ENCODE measurements at places on chromosomes 16 and 17.

- DNase-seq: no peak
Measured at GRCh38 chr16:51579652-51580360, 428.7 kb upstream of the SALL1 start.

DNA sequence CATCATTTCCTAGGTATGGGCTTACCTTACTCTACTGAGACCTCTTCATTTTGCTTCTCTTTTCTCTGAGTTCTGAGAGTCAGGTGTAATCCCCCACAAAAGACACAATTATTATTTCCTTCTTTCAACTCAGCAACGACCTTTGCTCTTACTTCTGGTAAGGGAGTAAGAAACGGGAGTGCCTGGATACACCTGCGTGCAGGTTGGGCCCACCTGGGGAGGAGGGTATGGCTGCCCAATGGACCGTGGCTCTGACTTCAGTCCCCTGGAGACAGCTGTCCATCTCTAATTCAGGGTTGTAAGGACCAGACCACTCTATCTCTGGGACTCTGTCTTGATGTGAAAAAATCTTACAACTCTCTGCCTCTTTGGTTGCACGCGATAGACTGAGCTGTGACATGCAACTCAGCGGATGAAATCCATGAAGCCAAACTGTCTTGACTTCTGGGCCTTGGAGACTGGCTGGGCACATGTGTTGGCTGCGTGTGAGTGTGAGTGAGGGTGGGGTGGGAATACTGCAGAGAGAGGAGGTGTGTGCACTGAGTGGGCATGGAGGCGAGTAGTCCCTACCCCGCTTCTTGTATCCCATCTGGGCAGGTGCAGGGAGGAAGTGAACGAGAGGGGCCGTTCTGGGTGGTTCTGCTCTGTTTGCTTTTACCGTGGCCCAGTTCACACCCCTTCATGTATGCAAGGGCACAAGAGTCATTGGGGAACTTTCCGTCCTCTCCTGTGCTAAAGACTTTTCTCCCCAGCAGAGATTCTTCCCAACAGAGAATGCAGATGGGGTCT is 1.2 kb downstream of the TMEM238L start:
- no peak for DNase-seq

DNA sequence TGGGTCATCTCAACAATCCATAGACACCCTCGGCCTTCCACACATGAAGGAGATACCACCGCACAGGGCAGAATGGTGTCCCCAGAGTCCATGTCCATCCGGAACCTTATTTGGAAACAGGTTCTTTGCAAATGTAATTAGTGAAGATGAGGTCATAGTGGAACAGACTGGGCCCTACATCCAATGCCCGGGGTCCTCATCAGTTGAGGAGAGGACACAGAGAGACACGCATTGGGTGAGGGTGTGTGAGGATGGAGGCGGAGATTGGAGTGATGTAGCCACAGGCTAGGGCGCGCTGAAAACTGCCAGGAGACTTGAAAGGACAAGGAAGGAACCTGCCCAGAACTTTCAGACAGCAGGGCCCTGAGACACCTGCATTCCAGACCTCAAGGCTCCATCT is 169.4 kb downstream of the ENGASE start:
- DNase-seq: no peak

- DNase-seq: no peak
Measured at GRCh38 chr16:24848065-24848464, 2.3 kb downstream of the SLC5A11 start.

DNA sequence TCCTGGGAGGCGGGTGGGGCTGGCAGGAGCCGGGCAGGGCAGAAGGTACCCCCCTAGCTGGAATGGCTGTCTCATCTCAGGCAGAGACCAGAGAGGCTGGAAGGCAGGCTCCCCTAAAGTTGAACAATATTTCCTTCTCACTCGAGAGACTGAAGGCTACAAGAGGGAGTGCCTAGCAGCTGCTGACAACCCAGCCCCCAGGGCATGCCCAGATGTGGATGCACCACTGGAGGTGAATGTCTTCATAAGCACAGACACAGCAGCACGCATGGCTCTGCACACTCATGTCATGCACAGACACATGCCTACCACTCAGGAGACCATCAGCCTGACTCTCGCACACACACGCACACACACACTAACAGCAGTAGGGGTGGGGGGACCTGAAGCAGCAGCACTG is 179.0 kb downstream of the CCT6B start:
- no peak for DNase-seq

DNA sequence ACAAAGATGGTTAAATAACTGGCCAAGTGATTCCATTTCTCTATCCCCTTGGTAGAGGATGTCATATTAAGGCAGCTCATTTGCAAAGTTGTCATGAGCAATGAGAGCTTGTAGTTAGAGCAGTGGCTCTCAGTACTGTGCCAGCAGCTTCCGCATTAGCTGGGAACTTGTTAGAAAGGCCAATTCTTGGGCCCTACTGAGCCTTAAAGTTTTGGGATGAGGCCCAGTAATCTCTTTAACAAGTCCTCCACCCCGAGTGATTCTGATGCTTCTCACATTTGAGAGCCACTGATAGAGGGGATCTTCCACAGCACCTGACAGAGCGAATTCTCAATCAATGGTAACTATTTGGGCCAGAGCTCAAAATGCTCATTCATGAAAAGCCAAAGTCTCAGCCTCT is 20.2 kb upstream of the CCL1 start:
- no peak for DNase-seq

- DNase-seq: no peak
Measured at GRCh38 chr16:46927273-46927672, 43.1 kb downstream of the GPT2 start.

DNA sequence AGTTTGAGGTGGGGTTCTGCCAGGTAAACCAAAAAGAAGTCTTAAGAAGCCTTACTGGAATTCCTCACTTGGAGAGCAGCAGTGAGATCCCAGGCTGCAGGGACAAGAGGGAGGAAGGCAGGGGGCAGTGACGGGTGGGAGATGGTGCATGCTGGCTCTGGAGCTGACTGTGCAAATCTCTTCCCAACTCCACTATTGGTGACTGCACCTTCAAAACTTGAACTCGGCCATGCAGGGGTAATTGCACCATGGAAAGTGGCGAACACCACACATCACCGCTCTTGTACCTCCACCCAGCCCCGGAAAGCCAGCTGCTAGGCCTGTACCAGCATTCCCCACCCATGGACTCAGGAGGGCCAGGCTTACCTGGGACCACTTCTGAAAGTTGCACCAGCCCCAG is 51.4 kb upstream of the CDR2 start:
- no peak for DNase-seq

GRCh38 chr17:291587-291986 is 61.0 kb downstream of the RPH3AL start:
- DNase-seq: no peak

DNA sequence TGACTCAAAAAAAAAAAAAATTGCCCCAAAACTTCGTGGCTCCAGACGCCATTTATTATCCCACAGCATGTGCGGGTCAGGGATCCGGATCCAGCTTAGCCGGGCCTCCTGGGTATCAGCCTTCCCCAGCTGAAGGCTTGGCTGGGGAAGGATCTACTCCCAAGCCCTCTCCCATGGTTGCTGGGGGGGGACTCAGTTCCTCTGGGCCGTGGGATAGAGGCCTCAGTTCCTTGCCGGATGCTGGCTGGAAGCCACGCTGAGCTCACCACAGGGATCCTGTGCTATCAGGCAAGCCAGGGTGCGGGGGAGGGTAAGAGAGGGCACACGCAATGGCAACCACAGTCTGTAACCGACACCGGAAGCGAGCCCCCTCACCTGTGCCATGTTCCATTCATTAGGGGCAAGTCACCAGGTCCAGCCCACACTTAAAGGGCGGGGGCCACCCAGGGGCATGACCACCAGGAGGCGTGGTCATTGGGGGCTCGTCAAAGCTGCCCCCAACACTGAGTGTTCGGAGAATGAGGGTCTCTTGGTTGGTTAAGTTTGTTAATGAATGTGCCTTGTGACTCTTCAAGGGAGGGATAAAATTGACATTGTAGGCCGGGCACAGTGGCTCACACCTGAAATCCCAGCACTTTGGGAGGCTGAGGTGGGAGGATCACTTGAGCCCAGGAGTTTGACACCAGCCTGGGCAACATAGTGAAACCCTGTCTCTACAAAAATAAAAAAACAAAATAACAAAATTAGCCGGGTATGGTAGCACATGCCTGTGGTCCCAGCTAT is 210.0 kb upstream of the GSE1 start:
- no peak for DNase-seq

GRCh38 chr17:16991349-16992009 is 19.6 kb upstream of the TNFRSF13B start:
- peak; percentile 85 for DNase-seq

GRCh38 chr16:88461331-88462269 is 8.5 kb downstream of the ZFPM1 start:
- no peak for DNase-seq

DNA sequence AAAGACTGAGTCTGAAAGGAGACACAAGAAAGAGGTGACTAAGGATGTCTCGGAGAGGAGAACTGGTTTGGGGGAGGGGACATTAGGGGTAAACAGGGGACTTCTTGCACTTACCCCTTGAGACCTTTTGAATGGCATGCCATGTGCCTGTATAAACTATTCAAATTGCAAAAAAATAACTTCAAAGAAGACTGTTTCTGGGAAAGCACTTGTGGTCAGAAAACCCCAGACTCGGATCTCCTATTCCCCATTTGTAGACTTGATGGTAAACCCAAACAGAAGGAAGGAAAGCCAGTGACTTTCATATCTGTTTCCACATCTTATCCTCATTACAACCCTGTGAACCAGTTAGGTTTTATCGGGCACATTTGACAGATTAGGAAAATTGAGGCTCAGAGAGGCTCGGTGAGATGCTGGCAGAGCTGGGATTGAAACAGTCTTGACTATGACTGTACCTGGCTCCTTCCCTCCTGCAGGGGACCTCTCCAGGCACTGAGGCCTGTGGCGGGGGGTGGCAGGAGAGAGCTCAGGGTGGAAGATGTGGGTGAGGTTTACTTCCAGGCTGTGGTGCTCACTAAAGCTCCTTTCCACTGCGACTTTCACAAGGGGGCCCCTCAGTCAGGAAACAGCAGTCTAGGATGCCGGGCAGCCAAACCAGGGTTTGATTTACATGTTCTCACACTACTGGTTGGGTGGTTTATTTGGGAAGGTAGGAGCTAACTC is 30.5 kb upstream of the PLCG2 start:
- no peak for DNase-seq

DNA sequence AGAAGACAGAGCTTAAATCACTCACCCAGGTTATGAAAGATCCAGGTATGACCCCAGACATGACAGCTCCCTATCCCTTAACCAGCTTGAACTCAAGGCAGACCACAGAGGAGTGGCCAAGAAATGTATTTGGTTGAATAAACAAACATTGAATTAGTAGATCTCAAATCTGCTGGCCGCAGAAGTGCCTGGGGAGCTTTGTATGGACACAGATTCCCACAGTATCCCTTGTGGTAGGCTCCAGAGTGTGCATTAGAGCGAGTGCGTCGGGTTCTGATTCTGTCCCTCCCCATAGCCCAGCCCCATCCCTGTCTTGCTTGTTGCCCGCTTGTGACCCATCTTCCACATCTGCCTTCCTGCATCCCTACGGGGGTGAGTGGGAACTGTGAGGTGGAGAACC is 118.8 kb upstream of the FOXF1 start:
- no peak for DNase-seq

DNA sequence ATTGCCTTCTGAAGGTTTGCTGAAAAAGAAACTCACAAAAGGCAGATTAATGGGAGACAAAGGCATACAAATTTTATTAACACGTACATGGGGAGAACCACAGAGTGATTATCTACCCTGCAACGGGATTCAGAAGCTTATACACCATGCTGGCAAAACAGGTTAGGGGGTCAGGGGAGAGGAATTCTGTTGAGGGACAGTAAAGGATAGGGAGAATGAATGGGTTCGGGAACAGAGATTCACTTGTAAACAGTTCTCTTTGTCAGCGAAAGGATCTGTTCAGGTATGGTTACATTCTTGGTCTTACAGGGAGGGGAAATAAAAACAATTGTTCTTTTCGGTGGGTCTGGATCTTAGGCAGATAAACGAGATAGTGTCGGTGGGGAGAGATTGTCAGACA is 54.3 kb upstream of the B4GALNT2 start:
- no peak for DNase-seq

- DNase-seq: no peak
Measured at GRCh38 chr17:57675427-57676387, 69.4 kb downstream of the CCDC182 start.

DNA sequence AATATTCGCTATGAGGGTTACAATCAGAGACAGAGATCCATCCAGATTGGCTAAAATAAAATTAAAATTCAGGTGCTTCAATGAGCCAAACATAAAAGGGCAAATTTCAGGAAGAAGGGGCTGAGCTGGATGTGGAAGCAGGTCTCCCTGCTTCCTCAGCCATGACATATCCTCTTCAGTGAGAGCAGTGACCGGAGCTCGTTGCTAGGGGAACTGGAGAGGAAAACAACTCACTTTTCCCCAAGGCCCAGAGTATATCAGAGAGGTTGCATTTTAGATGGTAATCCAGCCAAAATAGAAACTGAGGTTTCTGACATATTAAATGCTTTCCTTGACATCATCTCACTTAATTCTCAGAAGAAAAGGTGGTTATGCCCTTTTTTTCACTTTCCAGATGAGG is 503.5 kb downstream of the HS3ST4 start:
- DNase-seq: no peak

GRCh38 chr17:33144837-33145236 is 148.3 kb downstream of the ASIC2 start:
- DNase-seq: no peak

GRCh38 chr17:73316919-73317505 is 5.2 kb upstream of the CDC42EP4 start:
- no peak for DNase-seq

GRCh38 chr17:19464031-19465026 is 53.3 kb downstream of the RNF112 start:
- DNase-seq: no peak

DNA sequence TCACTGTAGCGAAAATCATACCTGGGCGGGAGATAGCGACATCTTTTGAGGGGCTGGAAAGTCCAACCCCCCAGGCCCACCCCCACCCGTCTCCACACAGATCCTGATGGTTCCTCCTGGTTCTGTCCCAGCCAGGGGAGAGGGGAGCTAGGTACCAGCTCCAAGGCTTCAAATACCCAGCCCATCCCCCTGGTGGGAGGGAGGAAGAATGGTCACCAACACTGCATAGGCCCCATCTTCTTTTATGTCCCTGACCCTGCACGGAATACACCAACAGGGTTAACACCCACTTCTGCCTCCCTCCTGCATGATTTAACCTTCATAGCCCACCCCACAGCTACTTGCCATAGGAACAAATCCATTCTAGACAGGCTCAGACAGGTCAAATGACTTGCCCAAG is 9.3 kb downstream of the HAP1 start:
- no peak for DNase-seq

DNA sequence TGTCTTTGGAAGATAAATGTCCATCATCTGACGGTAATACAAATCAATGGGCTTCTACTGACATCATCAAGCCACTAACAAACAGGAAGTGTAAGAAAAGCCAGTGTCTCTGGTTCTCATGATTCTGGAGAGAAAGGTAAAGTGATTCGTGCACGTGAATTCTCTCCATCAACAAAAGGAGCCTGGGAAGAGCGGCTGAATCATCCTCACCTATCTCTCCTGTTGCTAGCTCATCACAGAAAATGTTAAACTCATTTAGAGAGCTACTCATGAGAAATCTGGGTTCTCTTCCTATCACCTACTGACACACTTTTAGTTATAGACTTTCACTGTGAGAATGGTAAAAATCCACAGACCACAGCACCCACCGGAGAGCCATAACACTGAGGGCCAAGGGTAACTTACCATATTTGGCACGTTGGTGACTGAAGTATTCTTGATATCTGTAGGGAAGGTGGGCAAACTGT is 70.3 kb downstream of the CREBBP start:
- DNase-seq: peak; percentile 63

- DNase-seq: no peak
Measured at GRCh38 chr17:60524463-60525327, 1.3 kb downstream of the APPBP2 start.

- DNase-seq: no peak
Measured at GRCh38 chr16:10663146-10663545, 31.6 kb downstream of the TEKT5 start.

All from activated CD4-positive, alpha-beta T cell treated with anti-CD3 and anti-CD28 coated beads, Interleukin-2, Interleukin-4, amounts not matched to agents 100 ng/mL and 50 ng/mL, durations not matched to agents 16 hours and 8 hours (primary cell).